ENCODE measurements at places on chromosomes 7 and 10.

DNA sequence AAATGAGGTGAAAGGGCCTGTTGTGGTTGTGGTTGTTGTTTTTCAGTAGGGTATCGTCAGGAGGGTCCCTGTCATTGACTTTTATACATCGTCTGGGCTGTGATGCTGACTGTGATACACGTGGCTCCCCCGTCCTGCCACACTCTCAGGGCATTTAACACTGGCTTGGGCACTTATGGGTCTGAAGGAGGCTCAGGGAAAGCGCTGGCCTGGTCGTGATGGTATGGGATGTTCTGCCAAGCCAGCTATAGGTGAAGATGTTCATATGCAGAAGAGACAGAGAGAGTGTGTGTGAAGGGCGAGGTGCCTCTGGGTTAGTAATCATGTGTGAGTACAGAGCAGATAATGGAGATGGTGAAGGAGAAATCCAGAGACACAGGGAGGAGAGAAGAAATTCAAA is 158.5 kb downstream of the PRPF18 start:
- no peak for DNase-seq

- DNase-seq, result no peak
These were observed 281.7 kb downstream of the SKIDA1 start for GRCh38 chr10:21243748-21244257.

DNA sequence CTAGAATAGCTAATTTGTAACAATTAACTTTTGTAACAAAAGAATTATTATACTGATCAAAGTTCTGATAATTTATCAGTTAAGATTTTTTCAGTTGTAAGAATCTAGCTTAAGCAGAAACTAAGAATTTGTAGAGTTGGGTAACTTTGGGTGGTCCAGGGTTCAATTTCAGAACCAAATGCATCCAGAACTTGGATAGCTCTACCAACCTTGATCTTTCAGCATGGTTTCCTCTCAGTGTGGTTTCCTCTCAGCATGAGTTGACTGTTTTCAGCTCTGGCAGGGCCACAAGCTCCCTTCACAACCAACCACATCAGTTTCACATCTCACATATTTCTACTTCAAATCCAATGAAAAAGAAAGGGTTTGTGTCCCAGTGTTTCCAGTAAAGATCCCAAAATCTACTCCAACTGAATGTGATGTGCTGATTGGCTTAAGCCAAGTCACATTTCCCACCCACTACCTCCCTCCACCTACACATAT is 3.3 kb upstream of the FAS start:
- no peak for DNase-seq

DNA sequence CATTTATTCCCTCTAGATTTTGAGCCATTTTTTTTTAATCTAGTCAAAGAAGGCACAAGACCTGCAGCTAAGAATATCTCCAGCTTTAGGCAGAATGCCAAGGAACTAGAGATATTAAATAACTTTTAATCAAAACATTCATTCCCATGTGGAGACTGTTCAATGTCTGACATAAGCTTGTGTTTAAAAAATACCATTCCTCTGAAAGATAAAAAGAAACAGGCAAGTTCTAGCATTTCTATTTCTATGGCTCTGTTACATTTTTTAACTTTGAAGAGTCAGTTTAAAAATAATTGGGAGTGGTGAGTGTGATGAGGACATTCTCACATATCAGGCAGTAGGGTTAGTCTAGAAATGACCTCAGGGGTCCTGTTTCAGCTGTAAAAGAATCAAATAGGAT is 48.0 kb downstream of the RHOBTB1 start:
- DNase-seq, result no peak

DNA sequence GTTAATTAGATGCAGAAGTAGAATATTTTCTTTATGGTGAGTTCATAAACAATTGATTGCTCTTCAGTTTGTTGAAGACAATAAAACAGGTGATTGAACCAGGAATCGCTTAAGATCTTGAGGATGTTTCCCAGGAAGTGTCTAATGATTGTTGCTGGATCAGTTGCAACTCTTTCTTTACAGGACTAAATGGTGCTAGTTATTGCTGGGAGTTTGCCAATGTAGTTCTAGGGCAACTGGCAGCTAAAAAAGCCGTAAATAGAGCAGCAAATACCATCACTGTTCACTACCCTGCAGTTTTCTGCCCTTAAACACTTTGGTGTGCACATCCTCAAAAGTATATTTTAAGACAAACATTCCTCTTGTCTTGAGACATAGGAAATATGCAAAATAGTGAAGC is 119.2 kb upstream of the ANK3 start:
- DNase-seq, result no peak

- no peak for DNase-seq
These were observed 1.0 kb downstream of the LRRC17 start for GRCh38 chr7:102913826-102914225.

Data from NCI-H1930 (cell line).